ENCODE measurements at places on chromosomes 2 and 18.

GRCh38 chr2:128520340-128520739 lies 201.7 kb upstream of the HS6ST1 start:
- no peak for DNase-seq

DNA sequence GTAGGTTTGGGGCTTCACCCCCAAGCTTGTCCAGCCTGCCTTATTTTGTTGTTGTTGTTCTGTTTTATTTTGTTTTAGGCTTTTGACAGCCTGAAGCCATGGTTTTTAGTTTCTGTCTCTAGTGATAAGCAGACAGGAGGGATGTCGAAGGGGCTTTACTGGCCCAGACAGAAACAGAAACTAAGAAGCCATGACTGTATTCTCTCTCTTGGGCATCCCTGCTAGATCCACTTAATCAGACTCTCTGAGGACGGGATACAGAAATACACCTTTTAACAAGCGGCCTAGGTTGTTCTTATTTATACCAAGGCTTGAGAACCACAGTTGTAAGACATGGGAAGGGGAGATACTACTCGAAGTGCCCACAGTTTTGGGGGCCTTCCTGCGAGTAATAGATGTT lies 330.9 kb downstream of the SLC8A1 start:
- DNase-seq, result no peak

DNA sequence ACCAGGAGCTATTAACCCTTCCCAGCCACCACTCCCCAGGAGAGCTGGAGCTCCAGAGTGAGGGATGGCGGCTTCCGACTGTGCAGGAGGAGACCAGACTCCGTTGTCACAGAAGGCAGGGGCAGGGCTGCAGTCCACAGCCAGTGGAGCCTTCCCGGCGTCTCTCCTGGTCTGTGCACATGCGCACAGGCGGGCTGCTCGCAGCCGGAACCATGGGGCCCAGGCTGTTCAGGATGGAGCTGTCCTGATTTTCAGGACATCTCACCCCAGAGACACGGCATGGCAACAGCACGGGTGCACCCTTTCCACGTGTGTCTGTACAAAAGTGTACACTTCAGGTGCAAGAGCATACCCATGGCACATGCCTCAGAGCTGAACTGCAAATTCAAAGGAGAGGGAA lies 28.9 kb downstream of the EIPR1 start:
- DNase-seq, result no peak

- peak; percentile 50 for DNase-seq
Measured at GRCh38 chr18:51051105-51051712, 21.2 kb downstream of the SMAD4 start.

GRCh38 chr18:12238826-12239225 lies 15.3 kb upstream of the CIDEA start:
- no peak for DNase-seq

DNA sequence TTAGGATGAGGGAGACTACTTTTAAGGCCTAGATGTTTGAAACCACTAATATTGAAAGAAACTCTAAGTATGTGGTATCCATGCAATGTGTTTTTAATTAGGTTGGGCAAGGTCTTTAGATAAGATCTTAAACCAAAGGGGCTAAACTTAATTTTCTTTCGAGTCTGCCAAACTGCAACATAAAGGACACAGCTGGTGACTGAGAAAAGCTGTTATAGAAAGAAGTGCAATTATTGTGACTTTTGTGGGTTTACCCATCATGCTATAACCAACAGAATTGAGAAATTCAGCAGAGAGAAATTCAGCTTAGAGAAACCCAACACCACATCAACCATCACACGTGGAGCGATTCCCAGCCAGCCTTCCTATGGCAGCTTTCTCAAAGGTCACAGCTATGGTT lies 119.5 kb upstream of the LMAN1 start:
- no peak for DNase-seq

- no peak for DNase-seq
Measured at GRCh38 chr2:238946318-238947242, 98.7 kb downstream of the TWIST2 start.

DNA sequence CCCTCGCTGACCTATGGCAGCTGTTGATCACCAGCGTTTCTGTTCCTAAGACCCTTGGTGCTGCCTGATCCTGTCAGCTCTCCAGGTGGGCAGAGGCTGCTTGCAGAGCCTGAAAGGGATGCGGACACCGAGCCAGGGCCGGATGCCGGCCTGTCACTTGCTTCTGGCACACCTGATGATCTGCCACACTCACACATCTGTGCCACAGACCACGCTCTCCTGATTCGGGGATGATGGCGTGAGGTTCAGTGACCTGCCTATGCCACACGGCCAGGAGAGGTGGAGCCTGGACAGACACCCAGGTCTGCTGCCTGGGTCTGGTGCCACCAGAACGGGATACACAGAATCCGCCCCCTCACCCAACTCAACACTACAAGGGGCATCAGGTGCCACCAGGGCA lies 129.4 kb upstream of the GLI2 start:
- DNase-seq, result no peak

DNA sequence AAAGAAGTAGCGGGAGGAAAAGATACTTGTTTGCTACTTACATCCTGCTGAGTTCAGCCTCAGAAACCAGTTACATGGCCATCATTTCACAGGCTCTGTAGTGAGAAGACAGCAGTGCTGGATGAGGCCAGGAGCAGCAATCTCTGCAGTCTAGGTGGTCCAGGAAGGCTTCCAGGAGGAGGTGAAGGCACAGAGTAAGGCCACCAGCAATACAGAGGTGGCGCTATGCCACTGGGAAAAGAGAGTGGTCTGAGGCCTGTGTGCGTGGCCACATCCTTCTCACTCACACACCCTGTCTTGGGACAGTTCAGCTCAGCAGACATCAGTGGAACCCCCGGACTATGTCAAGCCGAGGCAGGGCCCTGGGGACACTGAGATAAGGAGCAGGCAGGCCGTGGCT lies 162.7 kb downstream of the KLHL29 start:
- no peak for DNase-seq

DNA sequence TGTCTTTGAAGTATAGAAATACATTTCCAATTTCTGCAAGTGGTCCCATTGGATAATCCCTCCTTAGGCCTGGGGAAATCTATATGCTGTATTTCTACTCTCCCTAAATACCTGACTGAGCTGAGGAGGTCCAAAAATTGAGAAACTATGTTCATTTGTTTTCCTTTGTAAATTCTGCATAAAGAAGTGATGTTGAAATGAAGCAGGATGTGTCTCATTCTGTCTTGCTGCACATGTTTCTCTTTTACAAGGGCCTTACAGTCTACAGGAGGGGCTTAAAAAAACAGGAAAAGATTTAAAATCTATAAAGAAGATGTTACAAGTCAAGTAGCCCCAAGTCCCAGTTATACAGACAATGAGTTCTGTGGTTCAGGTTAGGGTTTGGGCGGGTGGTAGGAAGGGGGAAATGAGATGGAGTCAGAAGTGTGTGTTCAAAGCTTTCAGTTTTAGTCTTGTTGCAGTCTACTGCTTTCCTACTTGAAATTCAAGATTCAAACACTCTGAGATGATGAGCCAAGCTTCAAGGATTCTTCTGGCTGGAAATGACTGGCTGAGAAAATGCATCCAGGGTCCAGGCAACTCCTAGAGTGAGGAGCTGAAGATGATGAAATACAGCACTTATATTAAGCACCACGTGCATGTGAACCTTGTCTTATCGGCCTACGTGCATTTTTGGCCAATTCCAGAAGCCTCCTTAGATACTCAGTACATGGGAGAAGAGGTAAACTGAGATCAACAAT lies 146.3 kb upstream of the CELF4 start:
- no peak for DNase-seq

DNA sequence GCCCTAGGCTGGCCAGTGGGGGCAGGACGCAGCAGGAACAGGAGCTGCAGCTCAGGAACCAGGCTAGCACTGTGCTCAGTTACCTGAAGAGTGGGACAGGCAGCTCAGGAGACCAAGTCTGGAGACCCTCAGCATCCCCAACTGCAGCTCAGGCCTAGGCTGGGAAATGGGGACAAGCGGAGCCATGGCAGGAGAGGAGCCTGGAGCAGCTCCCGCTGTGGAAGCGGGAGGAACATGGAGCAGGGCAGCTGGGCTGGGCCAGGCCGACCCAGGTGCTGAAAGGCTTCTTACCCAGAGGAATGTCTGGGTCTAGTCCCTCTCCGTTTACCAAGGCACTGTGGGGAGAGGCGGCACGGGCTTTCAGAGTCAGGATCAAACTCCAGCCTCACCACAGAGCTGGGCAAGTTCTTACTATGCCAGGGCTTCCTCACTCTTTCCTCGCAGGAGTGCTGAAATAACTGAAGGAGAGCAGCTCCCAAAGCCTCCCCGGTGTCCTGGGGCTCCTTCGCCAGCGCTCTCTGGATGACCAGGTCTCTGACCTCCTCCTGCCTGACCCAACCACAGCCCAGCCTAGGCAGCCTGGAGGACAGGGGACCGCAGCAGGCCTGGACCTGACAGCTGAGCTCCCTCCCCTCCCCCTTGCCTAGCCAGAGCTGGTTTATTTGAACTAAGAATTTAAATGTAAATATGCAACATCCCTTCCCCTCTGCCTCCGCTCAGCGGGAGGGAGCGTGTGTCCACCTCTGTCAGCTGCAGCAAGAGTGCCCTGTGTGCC lies 247.8 kb upstream of the SIX2 start:
- DNase-seq, result no peak

DNA sequence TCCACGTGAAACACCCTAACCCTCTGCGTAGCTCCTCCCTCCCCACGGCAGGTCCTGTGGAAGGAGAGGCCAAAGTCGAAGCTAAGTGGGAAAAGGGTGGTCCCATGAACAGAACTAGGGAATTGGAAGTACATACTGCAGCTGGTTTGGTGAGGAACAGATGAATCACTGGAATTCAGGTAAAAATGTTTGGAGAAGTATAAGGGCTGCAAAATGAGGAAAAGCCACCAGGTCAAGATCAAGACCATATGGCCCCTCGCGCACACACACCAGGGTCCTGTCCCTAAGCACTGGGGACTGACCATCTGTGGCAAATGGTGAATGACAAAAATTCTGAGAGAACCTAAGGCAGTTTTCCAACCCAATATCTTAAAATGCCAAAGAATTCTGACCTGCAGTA lies 3.1 kb downstream of the PARD6G start:
- no peak for DNase-seq

DNA sequence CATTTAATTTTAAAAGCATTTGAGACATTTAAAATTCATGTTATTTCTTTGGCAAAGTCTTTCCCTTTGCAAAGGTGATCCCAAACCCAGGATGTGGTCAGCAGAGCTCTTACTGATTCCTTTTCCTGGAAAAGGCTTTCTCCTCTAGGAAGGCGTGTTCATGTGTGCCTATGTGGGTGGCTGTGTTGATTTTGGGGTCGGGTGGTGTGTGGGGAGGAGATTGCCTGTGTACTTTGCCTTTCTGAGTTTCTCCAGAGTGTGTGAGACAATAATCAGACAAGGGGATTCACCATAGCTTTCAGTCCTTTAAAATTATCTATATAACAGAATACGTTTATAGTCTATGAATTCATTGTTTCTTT lies 173.2 kb downstream of the SOCS6 start:
- DNase-seq, result peak; percentile 48

- no peak for DNase-seq
Measured at GRCh38 chr2:190149908-190150307, 87.4 kb upstream of the MSTN start.

GRCh38 chr18:48769006-48769636 lies 181.6 kb downstream of the SMAD7 start:
- DNase-seq, result no peak

DNA sequence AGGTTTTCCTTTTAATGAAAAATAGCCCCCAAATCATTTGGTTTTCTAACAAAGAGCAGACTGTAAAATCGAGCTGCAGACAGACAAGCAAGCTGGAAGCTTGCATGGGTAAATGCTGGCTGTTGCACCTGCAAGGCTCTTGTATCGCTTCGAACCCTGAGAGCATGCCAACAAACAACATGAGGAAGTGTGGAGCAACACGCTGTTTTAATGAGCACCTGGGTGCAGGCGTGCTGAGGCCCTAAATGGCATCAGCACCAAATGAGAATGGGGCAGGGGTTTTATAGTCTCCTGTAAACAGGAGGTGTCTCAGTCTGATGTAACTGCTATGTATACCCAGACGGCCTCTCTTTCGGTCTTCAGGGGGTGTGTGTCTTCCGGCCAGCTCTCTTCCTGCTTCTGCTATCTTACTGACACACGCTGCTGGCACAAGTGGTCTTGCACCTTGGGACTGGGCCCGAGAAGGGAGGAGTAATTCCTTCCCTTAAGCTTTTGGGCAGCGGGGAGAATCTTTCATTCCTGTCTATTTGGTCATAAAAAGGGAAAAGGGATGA lies 31.9 kb upstream of the CDH2 start:
- DNase-seq, result no peak

DNA sequence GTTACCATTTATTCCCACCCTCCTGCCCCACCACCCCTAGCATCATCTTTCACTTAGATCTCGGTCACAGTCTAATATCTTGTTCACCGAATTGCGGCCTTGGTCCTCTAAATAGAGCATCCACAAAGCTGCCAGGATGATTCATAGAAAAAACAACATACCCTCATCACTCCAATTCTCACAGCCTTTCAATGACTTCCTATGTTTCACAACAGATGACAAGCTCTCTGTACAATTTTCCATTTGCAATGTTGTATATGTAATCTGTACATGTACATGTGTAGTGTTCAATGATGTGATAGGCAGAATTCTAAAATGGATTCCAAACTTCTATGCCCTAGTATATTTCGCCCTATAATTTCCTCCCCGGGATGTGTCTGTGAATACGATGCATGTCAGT lies 675.6 kb upstream of the CELF4 start:
- no peak for DNase-seq

GRCh38 chr18:12819322-12819721 lies 64.7 kb downstream of the PTPN2 start:
- no peak for DNase-seq

DNA sequence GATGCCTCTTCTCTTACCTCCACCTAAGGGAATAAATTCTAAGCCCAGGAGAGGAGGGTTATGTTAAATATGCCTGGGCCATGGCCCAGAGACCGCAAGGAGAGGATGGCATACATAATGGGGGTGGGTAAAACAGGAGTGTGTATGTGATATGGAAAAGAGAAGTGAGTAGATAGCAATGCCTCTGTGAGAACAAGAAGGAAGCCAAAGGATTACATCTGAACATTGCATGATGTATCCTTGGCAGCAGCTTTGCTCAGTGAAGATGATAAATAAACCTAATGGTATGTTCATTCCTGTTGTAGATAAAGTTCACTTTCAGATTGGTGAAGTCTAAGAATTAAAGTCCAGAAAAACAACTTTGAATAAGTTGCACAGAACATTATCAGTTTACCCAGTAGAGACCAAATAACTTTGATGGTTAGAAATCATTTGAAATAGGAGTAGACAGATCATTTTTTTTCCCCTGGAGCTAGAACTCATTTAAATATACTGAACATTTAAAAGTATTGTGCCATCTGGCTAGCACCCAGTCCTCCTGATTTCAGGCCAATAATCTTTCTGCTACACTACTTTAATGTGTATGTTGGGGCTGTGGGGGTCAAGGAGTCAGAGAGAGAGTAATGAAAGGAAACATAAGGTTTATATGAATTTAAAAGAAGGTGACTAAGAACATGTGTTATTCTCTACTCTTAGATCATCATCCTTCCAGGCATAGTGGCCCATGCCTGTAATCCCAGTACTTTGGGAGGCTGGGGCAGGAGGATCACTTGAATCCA lies 231.7 kb downstream of the PARD3B start:
- DNase-seq, result peak; percentile 71

DNA sequence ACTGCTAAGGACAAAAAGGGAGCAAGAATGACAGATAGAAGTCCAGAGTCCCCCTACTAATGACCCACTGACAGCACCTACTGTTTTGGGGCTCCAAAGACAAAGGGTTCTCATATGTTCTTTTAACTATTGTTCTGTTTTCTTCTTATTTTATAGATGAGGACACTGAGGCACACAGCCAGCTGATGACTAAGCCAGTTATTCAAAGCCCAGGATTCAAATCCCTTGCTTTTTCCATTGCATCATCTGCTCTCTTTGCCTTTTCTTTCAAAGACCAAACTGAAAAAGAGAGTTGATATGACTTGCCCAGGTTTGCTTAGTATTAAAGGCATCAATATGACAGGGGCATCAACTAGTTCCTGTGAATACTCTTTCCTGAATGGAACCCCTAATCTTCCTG lies 299.8 kb downstream of the LRATD1 start:
- DNase-seq, result no peak

Data from MV-4-11 (cell line).